ENCODE measurements at places on chromosomes 7 and 10.

GRCh38 chr7:66807736-66808135, 67.2 kb downstream of the RABGEF1 start:
- no peak for DNase-seq

DNA sequence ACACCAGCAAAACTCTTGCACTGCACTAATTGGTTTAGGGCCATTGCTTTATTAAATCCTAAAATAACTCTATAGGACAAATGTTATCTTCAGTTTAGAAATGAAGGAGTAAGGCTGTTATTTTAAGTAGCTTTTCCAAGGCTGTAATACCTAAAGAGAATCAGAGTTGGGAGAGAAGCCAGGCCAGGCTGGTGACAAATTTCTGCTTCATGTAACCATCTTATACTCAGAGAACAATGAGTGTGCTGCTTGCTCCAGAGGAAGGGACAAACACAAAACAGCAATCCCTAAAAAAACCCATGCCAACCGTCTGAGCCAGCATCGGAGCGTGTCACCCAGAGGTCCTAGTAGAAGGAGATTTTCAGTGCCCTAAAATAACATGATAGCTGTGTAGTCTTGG, 49.7 kb upstream of the TARP start:
- DNase-seq: no peak

- DNase-seq: no peak
Observed at GRCh38 chr10:126225672-126226008, 162.6 kb downstream of the ADAM12 start.

DNA sequence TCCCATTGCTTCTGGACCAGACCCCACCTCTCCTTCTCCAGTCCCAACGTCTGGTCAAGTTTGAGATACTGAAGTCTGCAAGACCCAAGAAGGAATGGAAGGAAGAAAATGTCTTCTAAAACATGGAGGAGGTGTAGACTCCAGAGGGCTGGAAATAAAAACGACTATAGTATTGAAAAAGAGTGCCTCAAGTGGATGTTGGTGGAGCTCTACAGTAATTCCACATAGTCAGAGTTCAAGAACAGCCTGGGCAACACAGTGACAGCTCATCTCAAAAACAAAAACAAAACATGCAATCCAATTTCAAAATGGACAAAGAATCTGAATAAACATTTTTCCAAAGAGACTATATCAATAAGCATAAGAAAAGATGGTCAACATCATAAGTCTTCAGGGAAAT, 2.3 kb upstream of the PCGF6 start:
- DNase-seq: no peak

- no peak for DNase-seq
Observed at GRCh38 chr10:75066271-75066670, 45.2 kb upstream of the SAMD8 start.

DNA sequence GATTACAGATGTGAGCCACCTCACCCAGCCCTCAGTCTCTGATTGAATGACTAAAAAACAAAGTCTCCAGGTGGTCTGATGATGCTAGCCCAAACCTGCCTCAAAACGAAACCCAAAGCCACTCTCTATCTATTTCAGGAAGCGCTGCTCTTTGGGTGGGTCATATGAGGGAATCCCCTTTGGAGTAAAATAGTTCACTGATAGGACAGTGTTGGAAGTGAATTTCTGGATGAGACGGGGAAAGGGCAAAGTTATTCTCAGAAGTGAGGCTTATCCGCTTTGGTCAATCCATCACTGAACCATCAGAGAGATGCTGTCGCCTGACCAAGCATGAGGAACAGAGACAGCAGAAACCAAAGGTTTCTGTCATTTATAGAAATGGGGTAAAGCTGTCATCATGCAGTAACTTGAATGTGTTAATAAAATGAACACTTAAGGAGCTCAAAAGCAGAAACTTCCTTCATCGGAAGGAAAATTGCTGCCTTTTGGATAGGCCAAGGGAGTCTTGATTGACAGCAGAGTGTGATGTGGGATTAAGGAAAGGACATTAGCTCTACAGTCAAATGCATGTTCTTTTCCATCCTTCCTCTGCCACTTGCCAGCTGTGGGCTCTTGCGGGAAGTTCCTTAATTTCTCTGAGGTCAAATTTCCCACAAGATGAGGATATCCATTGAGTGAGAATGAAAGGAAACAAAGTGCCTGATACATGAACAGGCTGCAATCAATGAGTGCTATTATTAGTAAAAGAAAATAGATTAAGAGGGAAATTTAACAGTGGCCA, 64.9 kb upstream of the C1QL3 start:
- DNase-seq: no peak

- no peak for DNase-seq
Observed at GRCh38 chr7:141369422-141369821, 181.8 kb upstream of the AGK start.

DNA sequence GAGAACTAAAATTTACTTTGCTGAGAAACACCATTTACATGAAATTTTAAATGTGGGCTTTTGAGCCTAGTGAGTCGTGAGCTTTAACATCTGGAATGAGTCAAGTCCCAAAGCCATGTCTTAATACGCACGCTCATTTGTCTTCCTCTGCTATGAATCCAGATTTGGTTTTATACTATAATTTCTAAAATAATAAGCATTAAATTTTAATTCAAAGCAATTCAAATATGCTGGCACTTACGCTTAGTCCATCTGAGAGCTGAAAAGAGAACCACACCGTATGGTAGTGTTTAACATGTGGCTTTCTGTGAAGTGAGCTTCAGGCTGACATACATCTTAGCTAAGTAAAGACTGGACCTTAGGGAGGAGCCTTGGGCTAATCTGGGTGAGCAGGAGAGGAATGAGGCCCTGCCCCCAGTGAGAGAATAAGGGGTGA, 52.2 kb downstream of the CUBN start:
- no peak for DNase-seq

DNA sequence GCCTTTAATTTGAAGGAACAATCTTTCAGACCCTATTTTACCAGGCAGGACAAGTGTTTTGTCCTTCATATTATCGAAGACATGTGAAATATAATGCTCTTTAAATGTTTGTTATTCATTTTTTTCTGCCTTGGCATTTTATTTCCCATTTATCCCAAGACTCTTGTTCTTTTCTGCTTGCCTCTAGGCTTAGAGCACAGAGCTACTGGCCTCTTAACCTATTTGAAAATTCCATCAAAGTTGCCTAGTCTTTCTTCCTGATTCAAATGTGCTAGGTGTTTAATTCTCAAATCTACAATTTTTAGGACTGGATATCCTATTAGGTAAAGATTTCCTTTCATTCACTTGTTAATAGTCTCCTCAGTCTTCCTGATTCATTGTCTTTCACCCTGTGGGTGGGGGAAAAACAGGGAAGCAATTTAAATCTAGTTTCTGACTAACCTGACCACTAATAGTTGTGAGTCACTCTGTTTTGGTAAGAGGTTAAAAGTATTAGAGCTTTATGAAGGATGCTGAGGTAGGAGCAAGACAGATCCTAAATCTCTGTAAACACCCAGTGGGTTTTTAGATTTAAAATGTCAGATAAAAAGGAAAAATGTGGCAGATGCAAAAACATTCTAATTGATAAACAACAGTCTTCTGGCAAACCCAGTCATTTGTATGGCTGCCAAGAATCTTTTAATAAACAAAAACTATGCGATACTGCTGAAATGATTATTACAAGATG, 1.5 kb downstream of the LIPK start:
- DNase-seq: peak; percentile 25

GRCh38 chr7:147413557-147413870, 1177.1 kb upstream of the C7orf33 start:
- DNase-seq: no peak

GRCh38 chr7:44366986-44367385, 41.6 kb upstream of the CAMK2B start:
- DNase-seq: no peak

GRCh38 chr10:13717571-13717935, 130.8 kb downstream of the PRPF18 start:
- DNase-seq: no peak

DNA sequence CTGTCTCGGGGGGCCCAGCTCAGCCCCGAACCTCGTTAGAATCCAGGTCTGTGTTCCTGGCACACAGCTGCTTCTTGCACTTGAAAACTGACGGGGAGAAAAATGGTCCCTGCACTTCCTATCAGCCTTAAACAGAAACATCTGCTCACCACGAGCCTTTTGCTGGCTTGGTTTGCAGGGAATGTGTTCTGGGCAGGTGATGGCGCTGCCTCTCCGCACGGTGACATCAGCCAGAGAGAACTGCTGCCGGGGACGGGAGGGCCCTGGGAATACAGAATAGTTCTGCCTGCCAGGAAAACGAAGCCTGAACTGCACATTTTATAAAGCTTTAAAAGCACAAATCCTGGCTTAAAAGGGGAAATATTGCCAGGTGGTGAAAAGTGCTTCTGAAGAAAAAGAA, 622.5 kb downstream of the TYW1 start:
- no peak for DNase-seq

- DNase-seq: no peak
Observed at GRCh38 chr7:27095050-27095896, 527 bp downstream of the HOXA1 start.

DNA sequence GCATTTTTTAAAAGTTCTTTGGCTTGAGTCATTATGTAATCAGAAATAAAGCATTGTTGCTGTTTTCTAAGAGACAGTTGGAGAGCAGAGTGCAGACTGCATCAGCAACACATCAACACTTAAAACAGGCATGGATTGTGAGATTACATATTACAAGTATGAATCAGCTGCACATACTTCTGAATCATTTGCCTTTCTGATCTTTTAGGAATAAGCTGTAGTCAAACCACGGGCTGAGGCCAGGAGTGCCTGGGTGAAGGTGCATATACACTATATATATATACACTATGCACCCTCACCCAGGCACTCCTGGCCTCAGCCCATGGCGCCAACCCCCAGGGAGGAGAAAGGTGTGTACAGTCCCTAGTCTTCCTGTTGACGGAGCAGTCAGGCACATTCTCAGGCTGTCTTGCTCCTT, 52.4 kb upstream of the DLX6 start:
- DNase-seq: peak; percentile 35

Measured in amniotic stem cell (primary cell).